ENCODE measurements at places on chromosomes 1 and 21.

DNA sequence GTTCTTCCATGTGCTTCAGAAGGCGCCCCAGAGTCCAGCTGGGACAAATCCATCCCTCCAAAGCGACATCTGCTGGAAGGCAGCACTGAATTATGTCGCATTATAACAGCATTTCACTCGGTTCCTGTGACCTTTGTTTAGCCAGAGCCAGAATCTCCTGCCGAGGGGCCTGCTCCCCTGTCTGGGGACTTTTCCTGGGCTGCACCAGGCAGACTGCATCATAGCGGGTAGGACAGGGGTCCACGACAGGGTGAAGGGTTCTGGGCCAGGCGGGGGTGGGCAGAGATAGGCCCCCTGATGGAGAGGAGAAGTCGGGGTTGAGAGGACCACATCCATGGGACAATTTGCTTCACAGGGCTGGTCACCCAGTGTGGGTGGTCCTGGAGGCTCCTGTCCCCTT is 276.9 kb downstream of the MATN1 start:
- DNase-seq = no peak

GRCh38 chr1:42175314-42176054 is 10.9 kb upstream of the GUCA2A start:
- no peak for DNase-seq

DNA sequence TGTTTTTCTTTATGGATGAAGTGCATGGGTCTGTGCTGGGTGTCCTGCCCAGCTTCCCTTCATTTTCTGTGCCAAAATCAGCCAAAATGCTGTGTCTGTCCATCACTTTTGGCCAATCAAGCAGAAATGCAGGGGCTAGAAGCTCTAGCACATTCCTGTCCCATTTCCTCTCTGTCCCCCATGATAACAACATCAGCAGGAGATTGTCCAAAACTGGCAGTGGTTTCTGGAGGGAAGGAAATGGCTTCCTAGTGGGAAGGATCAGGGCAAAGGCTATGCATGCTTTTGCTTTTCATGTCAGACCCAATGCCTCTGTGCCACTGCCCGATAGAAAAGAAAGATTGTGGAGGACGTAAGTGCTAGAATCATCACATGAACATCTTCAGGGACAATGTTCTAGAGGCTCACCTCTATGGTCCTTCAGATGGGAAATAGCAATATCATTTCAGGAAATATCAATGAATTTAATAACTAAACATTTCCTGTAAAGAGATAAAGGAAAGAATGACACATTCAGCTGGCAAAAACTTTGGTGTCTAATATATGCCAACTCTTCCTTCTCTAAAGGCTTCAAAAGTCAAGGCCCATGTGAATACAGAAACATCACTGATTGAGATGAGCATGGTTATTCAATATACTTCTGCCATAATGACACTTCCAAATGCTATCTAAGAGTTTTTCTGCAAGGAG is 107.5 kb downstream of the SETD4 start:
- no peak for DNase-seq

- no peak for DNase-seq
Measured at GRCh38 chr1:85440612-85441011, 24.3 kb downstream of the DDAH1 start.

GRCh38 chr1:31811605-31812004 is 4.2 kb downstream of the SPOCD1 start:
- DNase-seq = no peak

All from NCI-H1048 (cell line).